ENCODE measurements at places on chromosomes 4 and X.

GRCh38 chrX:109926743-109927662 is 75.9 kb upstream of the TMEM164 start:
- DNase-seq, result no peak

- DNase-seq, result no peak
These were observed 84.3 kb upstream of the SLC4A4 start for GRCh38 chr4:71254451-71255012.

- no peak for DNase-seq
These were observed 173.2 kb downstream of the PDGFC start for GRCh38 chr4:156798438-156798837.

DNA sequence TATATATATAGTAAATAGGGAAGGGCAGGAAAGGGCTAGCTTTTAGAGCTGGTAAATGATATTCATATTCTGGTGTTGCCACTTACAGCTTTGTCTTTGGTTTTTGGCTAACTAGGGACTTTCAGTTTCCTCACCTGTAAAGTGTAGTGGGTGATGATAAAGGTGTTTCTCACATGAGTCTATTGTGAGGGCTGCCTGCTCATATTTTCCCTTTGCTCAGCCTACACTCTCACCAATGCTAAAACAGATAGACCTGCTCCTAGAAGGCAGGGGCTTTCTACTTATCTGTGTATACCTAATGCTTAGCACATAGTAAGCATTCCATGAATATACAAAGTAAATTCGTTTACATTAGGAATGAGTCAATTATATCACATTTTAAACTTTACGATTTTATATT is 137.2 kb upstream of the HS3ST1 start:
- DNase-seq, result no peak

- no peak for DNase-seq
These were observed 111.0 kb downstream of the RASGEF1B start for GRCh38 chr4:81360737-81361136.

DNA sequence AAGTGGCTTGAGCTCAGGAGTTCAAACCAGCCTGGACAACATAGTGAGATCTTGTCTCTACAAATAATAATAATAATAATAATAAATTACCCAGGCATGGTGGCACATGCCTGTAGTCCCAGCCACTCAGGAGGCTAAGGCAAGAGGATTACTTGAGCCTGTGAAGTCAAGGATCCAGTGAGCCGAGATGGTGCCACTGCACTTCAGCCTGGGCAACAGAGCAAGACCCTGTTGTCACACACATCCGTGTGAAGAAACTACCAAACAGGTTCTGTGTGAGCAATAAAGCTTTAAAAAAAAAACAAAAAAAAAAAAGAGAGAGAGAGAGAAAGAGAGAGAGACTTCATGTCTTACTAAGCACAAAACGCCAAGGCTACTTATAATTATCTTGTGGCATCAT is 42.5 kb downstream of the ANOS1 start:
- no peak for DNase-seq

- DNase-seq, result no peak
These were observed 234.1 kb upstream of the PGRMC2 start for GRCh38 chr4:128521648-128522111.

- no peak for DNase-seq
These were observed 349.6 kb downstream of the GPAT3 start for GRCh38 chr4:83885256-83886182.

DNA sequence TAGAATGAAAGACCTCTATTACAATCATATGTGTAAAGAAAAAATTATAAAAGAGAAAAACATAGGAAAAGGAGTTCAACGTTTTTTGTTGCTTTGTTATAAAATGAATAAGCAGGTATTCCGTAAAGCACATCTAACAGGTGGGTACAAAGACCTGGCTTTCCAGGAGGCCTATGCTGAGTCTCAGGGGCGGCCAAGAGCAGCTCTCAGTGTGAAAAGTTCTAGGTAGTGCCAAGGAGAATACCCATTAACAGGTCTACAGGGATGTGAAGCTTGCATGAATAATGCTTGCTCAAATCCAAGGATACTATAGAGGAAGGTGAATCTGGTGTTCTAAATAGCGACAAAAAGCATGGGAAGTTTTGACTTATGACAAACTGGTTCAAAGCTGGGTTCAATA is 944.4 kb downstream of the PDHA2 start:
- no peak for DNase-seq

DNA sequence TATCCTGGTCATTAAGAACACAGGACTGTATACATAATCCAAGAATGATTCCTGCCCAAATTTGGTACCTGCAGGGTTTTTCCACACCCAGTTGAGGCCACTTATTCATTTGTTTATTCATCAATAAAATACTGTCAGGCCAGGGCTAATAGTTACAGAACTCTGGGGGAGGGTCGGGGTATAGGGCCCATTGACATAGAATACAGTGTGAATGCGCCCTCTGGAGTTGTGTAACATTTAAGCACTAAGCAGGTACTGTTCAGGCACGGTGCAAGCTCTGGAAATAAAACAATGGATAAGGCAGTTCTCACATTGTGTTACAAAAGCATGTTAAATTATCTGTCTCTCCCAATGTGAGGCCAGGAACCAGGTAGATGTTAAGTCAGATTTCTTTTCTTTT is 30.8 kb upstream of the LRBA start:
- no peak for DNase-seq

DNA sequence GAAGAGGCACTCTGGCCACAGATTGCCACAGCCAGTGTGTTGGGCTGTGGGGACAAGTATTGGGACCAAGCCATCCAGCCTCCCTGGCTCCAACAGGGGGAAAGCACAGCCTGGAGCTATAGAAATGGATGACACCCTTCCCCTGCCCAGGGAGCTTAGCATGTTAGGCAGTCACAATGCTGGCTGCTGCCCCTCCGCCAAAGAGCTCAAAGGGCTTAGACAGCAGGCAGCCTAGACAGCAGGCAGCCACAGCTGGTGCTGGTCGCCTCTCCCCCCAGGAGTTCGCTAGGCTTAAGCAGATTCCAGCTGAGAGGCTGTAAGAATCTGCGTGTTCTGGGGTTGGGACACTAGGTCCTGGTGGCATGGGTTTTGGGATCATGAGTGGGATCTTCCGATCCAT is 94.5 kb upstream of the MXRA5 start:
- no peak for DNase-seq

- DNase-seq, result no peak
These were observed 61.7 kb downstream of the PALLD start for GRCh38 chr4:168558599-168558998.

GRCh38 chr4:53374777-53375258 is 2.6 kb upstream of the FIP1L1 start:
- DNase-seq, result no peak

GRCh38 chrX:41602816-41603345 is 85.9 kb upstream of the GPR34 start:
- no peak for DNase-seq

DNA sequence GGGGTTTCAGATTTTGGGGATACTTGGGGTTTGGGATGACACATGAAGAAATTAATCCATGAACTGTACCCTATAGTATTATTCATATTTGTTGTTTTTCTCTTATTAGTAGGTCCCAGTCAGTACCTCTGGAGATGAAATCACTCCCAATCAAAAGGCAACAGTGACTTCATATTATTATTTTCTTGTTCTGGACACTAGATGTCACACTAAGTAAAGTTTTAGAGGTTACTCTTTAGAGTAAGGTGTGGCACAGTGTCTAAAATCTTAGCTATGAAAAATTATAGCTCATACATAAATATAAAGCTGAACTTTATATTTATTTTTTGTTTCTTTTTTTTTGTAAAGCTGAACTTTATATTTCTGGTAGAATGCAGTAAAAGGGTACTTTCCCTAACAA is 35.1 kb downstream of the FAM114A1 start:
- no peak for DNase-seq

DNA sequence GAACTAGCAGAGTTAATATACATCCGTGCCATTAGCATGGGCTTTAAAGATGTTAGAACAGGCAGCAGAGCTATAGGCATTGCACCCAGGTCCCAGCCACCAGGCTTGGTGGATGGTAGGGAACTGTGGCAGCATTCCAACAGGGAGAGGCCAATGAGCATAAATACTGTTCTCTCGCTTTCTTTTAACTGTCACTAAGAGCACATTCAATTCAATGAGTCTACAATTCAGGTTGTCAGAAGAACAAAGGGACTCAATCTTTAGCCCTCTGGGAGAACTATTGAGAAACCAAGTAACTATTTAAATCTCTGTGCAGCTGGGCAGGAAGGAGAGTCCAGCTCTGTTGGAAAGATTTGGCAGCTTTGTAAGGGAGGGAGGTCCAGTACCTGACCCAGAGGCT is 165.6 kb downstream of the CHIC1 start:
- DNase-seq, result no peak

DNA sequence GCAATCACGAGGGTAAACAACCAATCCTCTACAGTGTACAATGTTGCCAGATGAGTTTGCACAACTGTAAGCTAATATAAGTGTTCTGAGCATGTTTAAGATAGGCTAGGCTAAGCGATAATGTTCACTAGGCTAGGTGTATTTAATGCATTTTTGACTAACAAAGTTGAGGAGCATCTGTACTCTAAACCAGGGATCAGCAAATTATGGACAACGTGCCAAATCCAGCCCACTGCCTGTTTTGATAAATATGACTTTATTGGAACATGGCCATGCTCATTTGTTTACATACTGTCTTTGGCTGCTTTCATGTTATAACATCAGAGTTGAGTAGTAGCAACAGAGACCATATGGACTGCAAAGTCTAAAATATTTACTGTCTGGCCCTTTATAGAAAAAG is 46.3 kb upstream of the ARHGEF6 start:
- DNase-seq, result no peak

- DNase-seq, result no peak
These were observed 44.2 kb upstream of the PCDH18 start for GRCh38 chr4:137576446-137576845.

DNA sequence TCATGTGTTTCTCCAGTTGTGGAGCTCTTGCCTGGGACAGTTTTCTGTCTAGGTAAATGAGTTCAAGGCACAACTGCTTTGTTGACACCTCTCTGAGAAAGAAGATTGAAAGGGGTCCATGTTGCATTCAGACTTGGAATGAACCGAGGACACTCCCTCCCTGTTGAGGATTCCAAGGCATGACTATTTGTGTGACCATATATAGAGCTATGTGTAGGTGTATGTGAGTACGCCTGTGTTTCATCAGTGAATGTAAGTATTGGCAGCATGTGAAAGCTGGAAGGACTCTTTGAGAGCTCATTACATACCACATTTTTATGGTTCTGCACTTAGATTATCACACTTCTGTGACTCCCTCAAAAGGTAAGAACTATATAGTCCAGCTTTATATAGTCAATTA is 3.4 kb downstream of the HEPH start:
- DNase-seq, result no peak

GRCh38 chr4:99647071-99647470 is 10.6 kb downstream of the C4orf54 start:
- DNase-seq, result no peak

GRCh38 chr4:128775916-128776315 is 33.6 kb upstream of the JADE1 start:
- DNase-seq, result no peak

DNA sequence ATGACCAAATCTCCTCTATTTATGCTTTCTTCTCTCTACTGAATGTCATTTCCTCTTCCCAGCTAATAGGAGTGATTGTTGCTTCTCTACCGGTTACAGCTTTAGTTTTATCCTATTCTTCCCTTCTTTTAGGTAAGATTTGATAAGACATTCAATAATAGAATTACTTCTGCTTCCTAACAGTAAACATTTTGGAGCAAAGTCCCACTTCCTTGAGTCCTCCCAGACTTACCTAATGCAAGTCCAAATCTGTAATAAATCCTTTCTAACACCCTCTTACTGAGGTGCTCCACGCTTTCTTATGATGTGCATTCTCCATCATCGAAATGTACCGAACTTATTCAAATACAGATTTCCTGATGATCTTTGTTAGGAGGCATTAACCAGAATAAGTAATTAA is 79.2 kb upstream of the GPM6A start:
- no peak for DNase-seq

DNA sequence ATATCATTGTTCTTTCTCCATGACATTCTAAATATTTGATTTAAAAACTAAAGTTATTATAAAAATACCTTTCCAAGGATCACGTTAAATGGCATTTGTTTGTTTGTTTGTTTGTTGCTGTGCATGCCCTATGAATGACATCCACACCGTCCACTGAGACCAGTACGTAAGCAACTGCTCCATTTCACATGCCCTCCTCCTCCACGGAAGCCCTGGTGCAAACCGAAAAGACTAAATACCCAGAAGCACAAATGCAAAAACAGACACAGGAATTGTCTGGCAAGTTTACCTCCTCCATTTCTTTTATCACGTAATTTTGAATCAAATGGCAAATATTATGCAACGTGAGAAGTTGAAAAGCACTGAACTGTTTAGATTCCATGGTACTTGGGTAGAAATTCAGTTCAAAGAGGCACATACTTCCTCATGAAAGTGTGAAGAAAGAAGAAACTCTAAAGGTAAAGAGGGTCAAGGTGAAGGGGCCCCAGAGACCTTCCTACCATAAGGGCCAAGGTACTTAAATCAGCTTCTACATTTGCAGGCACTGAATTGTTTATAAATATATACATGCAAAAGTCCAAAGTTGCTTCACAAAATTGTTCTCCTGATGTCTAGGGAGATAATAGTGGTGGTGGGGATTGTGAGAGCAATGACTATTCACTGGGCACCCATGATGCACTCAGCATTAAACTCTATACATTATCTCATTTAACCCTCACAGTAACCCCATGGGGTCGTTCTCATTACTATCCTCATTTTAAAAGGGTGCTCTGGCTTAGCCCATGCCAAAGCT is 23.4 kb downstream of the IRF2 start:
- DNase-seq, result no peak

Data from esophagus squamous epithelium (tissue), 5 donors.